NCI-H1417 treated with DMSO at 0.1 percent for 48 hours (cell line): ENCODE measurements at places on chromosomes 11 and 22.

DNA sequence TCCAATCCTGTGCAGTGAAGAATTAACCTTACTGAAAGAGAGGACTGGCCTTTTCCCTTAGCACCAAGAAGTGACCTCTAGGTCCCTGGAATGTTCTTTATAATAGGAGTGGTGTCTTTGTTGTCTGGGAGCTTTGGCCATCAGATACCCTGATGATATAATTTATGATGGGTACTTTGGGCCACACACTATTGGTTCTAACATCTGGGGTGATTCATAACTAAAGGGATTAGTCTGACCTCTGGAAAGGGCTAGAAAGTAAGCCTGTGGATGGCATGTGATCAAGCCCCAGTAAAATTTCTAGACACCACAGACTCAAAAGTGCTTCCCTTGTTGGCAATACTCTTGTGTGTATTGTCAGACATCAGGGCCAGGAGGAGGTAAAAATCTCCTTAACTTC is 891.2 kb downstream of the KCNA4 start:
- no peak for DNase-seq

- DNase-seq: no peak
Measured at GRCh38 chr11:48055292-48056132, 75.2 kb downstream of the PTPRJ start.

- no peak for DNase-seq
Measured at GRCh38 chr11:73322382-73323306, 14.6 kb downstream of the ARHGEF17 start.

- DNase-seq: no peak
Measured at GRCh38 chr22:29166180-29166579, 39.5 kb upstream of the EMID1 start.

- DNase-seq: no peak
Measured at GRCh38 chr11:132253469-132254264, 883.3 kb downstream of the NTM start.

GRCh38 chr11:95231881-95232605 is 1.0 kb upstream of the SESN3 start:
- peak; percentile 54 for DNase-seq

DNA sequence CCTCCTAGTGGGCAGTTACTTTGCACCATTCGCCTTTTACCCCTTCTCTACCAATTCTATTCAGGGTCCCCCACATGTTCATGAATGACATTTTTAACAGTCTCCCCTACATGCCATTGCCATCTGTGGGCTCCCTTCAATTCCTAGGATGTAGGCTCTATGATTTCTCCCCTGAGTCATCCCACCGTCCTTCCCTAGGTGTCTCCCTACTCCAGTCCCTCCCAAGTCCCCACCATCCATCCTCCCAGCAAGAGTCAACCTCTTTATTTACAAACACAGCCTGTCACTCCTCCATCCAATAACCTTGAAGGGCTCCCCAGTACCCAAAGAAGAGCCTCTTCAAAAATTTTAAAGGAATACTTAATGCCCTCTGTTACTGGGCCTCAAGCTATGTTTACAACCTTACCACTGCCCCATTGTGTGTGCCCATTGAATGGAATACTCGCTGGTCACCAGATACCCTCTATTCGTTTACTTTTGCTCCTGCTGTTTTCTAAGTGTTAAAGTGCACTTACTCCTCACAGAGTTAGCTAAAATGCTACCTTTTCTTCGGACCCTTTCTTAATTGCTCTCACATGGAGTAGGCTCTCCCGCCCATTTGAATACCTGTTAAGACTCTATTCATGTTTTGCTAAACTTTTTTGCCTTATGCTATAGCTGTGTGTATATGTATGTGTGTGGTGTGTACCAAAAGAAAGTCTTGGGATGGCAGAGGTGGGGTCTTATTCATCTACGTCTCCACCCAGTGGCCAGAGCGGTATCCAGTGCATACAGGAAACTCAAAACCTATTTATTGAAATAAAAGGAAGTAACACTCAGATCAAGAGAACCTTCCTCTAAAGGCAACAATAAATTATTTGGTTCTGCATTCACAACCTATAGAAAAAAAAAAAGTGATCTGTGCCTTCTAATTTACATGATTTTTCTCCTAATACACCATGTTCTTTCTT is 235.8 kb upstream of the CCDC90B start:
- no peak for DNase-seq
